SHP77 (cell line): ENCODE measurements at places on chromosomes 6 and 20.

DNA sequence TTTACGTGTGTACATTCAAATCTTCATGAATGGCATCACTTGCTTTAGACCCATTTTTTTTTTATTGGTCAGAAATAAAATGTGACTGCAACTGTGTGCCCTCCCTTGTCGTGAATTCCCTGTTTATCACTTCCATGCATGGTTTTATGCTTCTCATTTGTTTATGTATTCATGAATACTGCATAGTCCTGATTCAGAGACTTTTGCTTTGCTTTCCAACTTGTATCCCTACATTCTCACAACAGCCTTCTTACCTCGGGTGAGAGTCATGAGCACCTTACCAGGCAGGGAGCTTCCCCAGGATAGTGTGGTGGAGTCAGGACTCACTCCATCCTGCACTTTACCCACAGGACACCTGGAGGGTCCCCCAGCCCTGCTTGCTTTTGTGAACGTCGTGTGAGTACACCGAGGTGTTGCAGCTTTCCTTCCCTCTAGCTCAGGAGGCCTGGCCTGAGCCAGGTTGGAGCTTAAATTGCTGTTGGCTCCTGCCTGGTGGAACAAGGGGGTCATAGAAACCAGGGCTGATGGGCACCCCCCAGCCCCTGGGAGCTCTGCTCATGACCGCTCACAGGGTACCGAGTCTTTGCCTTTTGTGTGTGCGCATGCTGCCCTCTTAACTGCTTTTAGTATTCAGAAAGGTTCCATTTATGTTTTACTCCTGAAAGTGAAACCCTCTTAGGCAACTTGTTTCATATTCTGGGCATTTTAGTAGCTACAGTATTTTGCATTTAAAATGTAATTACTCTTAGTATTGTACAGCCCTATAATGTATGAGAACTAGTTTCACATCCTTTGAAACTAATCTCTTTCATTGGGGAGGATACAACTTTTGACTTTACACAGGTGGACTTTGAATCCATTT lies 66.0 kb downstream of the CDS2 start:
- DNase-seq = no peak

DNA sequence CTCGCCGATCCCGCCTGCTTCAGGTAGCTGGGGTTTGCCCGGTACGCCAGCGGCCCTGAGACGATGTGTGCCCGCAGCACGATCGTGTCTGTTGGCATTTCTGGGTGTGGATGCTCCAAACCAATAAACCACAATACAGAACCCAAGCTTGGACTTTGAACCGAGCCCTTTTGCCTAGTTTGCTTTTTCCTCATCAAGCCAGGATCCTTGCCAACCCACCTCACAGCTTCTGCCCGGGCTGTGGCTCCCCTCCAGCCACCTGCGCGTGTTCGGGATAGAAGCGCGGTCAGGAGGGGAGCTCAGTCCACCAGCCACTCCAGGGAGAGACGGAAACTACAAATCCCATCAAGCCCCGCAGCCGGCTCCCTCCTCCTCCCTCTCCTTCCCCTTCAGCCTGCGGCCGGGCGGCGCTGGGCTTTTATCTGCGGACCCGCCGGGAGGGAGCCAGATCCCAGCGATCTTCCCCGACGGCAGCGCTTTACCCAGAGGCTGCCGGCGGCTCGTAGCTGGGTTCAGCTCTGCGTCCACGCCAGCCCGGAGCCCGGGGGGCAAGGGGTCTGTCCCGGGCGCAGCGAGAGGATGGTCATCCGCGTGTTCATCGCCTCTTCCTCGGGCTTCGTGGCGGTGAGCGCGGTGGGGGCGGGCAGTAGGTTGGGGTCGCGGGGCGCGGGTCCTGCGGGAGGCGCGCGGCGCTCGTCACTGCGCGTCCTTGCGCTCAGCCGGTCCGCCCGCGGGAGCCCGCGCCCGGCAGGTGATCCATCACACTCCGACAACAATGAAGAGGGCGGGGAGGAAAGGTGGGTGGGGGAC lies at the start of gene SH3BGRL2:
Gene SH3BGRL2 (plus strand): TSS at position 447 of the 810 bp plus-strand sequence. CDS start 133 bp downstream, at position 580.
- peak; percentile 84 for DNase-seq

GRCh38 chr6:17662585-17662984 lies 44.1 kb downstream of the NUP153 start:
- DNase-seq = no peak

DNA sequence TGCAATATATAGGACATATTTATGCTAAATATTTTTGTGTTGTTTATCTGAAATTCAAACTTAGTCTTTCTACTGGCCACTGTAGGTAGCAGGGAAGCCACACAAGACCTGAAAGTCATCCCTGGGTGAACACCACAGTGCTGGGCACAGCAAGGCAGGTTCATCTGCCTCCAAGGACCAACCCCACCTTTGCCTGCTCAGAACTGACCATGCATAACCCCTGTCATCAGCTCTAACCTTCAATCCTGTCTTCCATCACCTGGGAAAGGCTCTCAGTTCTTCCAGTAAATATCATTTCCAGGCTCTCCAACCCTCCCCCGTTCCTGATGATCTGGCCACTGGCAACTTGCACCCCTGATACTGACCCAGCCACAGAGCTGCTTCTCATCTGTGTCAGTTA lies 32.7 kb upstream of the CST7 start:
- DNase-seq = no peak

DNA sequence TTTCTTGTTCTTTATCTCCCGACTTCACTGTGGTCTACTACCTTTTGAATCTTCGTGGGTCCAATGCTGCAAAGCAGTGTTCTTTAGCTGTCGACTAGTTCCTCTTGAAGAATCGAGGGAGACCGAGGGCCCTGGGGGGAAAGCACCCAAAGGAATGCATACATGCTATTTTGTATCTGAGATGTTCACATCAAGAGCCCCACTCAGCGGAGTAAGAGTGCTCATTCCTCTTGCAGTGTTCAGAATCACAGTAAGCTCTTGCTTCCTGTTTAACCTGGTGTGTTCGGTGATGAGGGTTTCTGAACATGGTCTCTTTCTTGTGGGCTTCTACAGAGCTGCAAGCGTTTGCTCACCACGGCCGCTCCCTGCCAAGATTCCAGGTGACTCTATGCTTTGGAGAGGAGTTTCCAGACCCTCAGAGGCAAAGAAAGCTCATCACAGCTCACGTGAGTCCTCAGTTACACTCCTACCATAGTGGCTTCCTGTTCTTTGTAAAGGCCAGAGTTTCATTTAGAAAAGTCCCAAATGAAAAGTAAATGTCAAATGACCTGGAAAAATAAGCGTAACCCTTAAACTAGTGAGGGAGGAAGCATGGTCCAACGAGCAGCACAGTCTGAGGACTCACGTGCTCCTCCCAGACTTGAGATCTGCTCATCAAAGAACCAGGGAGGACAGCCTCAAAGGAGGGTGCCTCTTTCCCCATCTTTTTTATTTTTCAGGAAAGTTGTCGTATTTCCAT lies 13.3 kb downstream of the IRF4 start:
- no peak for DNase-seq

GRCh38 chr20:54598352-54598751 lies 123.0 kb downstream of the DOK5 start:
- no peak for DNase-seq

- no peak for DNase-seq
Observed at GRCh38 chr20:46945465-46945864, 50.8 kb downstream of the EYA2 start.

DNA sequence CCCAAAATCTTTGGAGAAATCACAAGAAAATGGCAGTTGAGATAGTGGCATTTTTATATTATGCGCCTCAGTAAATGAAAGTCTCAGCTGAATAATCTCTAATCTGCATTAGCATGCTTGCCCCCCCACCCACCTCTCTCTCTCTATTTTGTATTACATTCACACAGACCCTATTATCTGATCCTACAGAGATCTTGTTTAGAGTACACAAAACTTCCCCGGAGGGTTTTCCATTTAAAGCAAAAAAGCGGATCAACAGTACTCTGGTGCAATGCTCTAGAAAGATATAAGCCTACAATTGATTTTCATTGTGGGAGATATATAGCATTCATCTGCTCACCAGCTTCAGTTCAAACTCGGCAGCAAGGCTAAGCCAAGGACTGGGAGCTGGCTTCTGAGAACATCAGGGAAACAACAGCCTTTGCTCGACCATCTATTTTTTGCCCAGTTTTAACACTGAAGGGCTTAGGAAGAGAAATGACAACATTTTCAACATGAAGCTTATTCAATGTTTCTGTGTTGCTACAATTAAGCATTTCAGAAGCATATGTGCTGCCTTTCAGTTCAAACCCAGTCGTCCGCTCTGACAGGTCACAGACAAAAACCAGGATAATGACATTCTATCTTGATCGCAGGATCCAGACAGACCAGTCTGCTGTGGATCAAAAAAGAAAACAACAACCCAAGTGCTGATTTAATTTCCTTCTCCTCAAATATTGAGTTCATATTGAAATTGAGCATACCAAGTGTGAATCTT lies 137.6 kb upstream of the ATXN1 start:
- no peak for DNase-seq

GRCh38 chr6:147712841-147713240 lies 204.4 kb downstream of the SAMD5 start:
- DNase-seq = no peak

- DNase-seq = no peak
Observed at GRCh38 chr6:149306967-149307366, 10.5 kb upstream of the TAB2 start.

GRCh38 chr6:20819774-20820400 lies 285.6 kb downstream of the CDKAL1 start:
- DNase-seq = no peak

- DNase-seq = no peak
Observed at GRCh38 chr20:572727-573126, 29.1 kb upstream of the CSNK2A1 start.

DNA sequence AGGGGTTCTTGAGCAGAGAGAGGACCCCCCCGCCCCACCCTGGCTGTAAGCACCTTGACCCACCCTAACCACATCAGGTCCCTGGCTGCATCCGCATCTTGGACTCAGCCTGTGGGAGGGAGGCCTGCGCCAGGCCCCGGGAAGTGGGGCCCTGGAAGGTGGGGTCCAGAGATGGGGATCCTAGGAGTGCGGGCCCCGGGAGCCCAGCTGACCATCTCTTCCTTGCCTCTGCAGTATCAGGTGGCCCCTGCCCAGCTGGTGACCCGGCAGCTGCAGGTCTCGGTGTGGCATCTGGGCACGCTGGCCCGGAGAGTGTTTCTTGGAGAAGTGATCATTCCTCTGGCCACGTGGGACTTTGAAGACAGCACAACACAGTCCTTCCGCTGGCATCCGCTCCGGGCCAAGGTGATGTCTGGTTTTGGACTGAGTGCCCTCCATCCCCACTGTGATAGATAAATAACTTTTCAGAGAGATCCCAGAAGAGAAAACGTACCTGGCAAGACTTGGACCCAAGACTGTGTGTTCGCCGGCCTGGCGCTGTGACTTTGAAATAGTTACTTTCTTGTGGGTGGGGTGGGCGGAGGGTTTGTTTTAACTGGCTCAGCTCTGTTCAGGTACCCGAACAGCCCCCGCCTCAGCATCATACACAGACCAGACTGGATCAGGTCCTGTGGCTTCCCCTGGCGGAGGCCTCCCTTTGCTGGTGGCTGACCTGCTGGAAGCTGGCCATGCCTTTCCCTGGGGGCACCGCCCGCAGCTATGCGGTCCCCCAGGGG lies 62.0 kb downstream of the EZR start:
- no peak for DNase-seq

GRCh38 chr6:117976030-117976651 lies 69.1 kb downstream of the SLC35F1 start:
- DNase-seq = peak; percentile 72

GRCh38 chr6:1766654-1767053 lies 156.9 kb downstream of the FOXC1 start:
- DNase-seq = no peak

DNA sequence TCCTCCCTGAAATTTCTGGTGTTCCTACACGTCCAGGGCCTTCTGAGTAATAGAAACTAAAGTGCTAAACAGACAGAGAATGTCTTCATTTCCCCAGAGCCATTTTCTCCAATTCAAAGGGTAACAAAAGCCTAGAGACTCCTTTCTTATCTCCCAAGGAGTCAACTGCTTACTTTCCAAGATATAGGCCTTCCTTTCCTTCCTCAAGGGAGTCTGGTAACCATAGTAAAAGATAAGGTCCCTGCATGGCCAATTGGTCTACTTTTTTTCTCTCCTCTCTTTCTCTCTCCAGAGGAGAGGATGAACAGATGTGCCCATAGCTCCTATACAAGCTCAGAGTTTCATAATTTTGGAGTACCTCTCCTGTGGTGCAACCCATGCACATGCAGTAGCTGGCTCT lies 185.7 kb downstream of the ASCC3 start:
- DNase-seq = no peak

- DNase-seq = no peak
Observed at GRCh38 chr6:87828044-87828443, 126.0 kb upstream of the AKIRIN2 start.

- no peak for DNase-seq
Observed at GRCh38 chr6:37636116-37636515, 61.6 kb downstream of the MDGA1 start.

DNA sequence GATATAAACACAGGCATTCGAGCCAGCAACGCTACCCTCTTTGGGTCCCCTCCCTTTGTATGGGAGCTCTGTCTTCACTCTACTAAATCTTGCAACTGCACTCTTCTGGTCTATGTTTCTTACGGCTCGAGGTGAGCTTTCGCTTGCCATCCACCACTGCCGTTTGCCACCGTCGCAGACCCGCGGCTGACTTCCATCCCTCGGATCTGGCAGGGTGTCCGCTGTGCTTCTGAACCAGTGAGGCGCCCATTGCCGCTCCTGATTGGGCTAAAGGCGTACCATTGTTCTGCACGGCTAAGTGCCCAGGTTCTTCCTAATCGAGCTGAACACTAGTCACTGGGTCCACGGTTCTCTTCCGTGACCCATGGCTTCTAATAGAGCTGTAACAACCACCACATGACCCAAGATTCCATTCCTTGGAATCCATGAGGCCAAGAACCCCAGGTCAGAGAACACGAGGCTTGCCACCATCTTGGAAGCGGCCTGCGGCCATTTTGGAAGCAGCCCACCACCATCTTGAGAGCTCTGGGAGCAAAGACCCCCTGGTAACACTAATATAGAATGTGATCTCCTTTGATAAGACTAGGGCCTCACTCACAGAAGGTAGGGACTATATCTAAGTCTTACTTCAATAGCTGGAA lies 973 bp downstream of the UBD start:
- no peak for DNase-seq

- no peak for DNase-seq
Observed at GRCh38 chr6:72206606-72207005, 320.3 kb downstream of the RIMS1 start.

DNA sequence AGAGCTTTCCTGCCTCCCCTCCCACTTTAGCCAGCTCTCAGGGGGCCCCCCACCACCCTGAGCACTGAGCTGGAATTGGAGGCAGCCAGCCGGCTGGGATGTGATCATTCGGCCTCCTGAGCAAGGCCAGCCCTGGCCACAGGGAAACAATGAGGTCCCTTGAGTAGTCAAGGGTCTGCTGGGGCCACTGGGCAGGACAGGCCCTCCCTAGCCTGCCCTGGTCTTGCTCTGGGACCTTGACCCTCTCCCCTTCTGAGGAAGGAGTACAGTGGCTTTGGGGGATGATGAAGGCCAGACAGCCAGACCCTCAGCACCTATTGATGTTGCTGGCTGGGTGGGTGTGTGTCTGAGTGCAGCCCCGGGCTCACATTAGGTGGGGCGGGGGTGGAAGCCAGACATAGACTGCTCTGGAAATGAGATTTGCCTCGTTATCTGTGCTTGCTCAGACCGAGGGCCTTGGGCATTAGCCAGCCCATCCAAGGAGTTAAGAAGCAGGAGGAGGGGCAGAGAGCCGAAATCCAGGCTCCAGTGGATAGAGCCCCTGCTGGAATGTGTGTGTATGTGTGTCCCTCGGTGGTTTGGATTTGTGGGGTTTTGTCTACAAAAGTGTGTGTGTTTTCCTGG lies 21.3 kb downstream of the CD40 start:
- no peak for DNase-seq

GRCh38 chr6:26092443-26092842 lies 5.2 kb downstream of the HFE start:
- no peak for DNase-seq

GRCh38 chr6:112651239-112651638 lies 304.1 kb downstream of the RFPL4B start:
- DNase-seq = no peak
